GM23338 (cell line): ENCODE measurements at places on chromosomes 3 and 15. TPM values are rescaled to one million over a fixed set of nuclear protein-coding genes. Genes with fewer than 3 reads are reported as not detected.
A peak's percentile ranks its signal among the peaks of the same experiment; 100 is the strongest.

- no peak overlapping the region for H3K4me3 ChIP-seq
- H3K36me3 ChIP-seq, result no peaks in the 10 kb centered on the region
- DNase-seq, result no peak
- no peak overlapping the region for H3K27ac ChIP-seq
- peaks cover 15% of the 10 kb centered on the region for H3K4me1 ChIP-seq
- H3K27me3 ChIP-seq, result peaks cover 8% of the 10 kb centered on the region; the same call in 1 of the 2 replicates
Measured at GRCh38 chr15:78147566-78147965, 1.6 kb upstream of the IDH3A start.

- H3K4me3 ChIP-seq, result no peak overlapping the region
- H3K27ac ChIP-seq, result no peak overlapping the region
- DNase-seq, result no peak
- H3K27me3 ChIP-seq, result no peaks in the 10 kb centered on the region
Measured at GRCh38 chr3:20323307-20323927, 137.4 kb upstream of the SGO1 start.

GRCh38 chr3:120780977-120781376, 38.4 kb downstream of the GTF2E1 start:
- H3K27ac ChIP-seq, result no peak overlapping the region
- peaks cover 9% of the 10 kb centered on the region for H3K36me3 ChIP-seq
- H3K4me1 ChIP-seq, result no peaks in the 10 kb centered on the region
- no peak for DNase-seq
- no peak overlapping the region for H3K4me3 ChIP-seq

DNA sequence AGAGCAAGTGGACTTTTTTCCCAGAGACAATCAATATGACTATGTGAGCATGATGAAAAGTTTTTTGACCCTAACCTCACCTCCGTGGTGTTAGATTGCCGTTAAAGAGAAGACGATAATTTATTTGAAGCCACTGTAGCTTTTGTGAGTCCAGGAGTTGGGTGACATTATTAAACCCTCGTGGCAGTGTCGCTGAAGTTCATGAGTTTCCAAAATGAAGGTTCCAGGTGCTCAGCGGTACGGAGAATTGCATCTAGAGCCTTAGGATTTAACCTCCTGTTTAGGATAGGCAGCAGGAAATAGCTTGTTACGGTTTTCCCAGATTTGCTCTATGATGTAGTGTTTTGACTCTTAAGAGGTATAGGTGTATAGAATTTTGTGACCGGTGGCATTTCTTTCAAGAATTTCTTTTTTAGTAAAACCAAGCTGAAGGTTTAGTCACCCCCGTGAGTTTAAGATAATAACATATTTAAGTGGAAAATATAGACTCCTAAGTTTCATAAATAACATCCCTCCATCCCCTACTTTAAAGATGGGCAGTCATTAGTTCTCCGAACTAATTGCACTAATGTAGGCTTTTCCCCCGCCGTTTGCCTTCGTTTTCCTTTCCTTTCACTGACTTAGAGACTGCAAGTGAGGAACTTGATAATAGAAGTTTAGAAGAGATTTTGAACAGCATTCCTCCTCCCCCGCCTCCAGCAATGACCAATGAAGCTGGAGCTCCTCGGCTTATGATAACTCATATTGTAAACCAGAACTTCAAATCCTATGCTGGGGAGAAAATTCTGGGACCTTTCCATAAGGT, 2.0 kb downstream of the SMC4 start:
- H3K27ac ChIP-seq, result no peak overlapping the region
- no peaks in the 10 kb centered on the region for H3K27me3 ChIP-seq
- H3K4me1 ChIP-seq, result peaks cover 14% of the 10 kb centered on the region; the same call in 1 of the 2 replicates

DNA sequence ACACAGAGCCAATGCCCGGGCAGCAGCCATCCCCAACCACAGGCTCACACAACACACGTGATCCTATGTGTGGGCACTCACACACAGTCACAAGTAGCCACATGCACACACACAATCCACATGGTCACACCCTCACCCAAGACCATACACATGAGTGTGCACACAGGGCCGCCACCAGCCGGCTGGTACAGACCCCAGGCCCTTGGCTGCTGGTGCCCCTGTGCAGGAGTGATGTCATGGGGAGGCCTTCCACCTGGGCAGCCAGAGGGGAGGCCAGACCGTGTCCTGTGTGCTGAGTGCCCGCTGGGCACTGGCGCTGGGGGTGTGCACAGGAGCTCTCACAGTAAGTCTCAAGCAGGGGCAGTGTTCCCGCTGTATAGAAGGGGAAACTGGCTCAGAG, 36.9 kb downstream of the DNAJB8 start:
- no peaks in the 10 kb centered on the region for H3K36me3 ChIP-seq
- peaks cover 81% of the 10 kb centered on the region for H3K27me3 ChIP-seq
- H3K27ac ChIP-seq, result no peak overlapping the region
- H3K4me1 ChIP-seq, result peaks cover 29% of the 10 kb centered on the region
- no peak overlapping the region for H3K4me3 ChIP-seq

- no peaks in the 10 kb centered on the region for H3K36me3 ChIP-seq
- H3K4me1 ChIP-seq, result peaks cover 14% of the 10 kb centered on the region
- H3K27me3 ChIP-seq, result no peaks in the 10 kb centered on the region
- no peak overlapping the region for H3K4me3 ChIP-seq
- H3K27ac ChIP-seq, result no peak overlapping the region
Measured at GRCh38 chr15:74038707-74039655, 43.4 kb downstream of the GOLGA6A start.

GRCh38 chr15:95919460-95919859, 411.0 kb upstream of the NR2F2 start:
- peaks cover 1% of the 10 kb centered on the region; the same call in 1 of the 2 replicates for H3K27me3 ChIP-seq
- H3K27ac ChIP-seq, result no peak overlapping the region
- H3K36me3 ChIP-seq, result no peaks in the 10 kb centered on the region
- DNase-seq, result no peak

GRCh38 chr15:67107014-67107812, 41.8 kb downstream of the SMAD3 start:
- peaks cover 8% of the 10 kb centered on the region; the same call in 1 of the 2 replicates for H3K4me1 ChIP-seq
- peaks cover 8% of the 10 kb centered on the region for H3K36me3 ChIP-seq
- no peak overlapping the region for H3K27ac ChIP-seq
- DNase-seq, result no peak
- no peaks in the 10 kb centered on the region for H3K27me3 ChIP-seq

DNA sequence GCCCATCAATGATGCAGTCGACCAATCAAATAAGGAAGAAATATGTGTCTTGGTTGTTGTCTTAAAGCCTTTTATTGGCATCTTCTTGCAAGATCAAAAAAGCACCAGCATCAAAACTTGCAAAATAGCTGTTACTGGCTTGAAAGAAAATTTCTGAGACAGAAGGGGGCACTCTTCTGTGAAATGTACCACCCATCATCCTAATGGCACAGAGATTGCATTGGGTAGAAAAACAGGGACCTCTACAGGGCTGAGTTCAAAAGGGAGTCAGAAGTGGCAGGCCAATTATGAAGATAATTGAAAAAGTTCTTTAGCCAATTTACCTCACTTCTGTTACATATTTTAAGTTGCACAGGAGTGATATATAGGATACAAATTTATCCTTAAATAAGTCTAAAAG, 122.3 kb upstream of the GPR149 start:
- H3K27me3 ChIP-seq, result no peaks in the 10 kb centered on the region
- H3K4me1 ChIP-seq, result no peaks in the 10 kb centered on the region
- no peak overlapping the region for H3K27ac ChIP-seq
- peak; percentile 69 for DNase-seq
- no peaks in the 10 kb centered on the region for H3K36me3 ChIP-seq
- H3K4me3 ChIP-seq, result no peak overlapping the region

DNA sequence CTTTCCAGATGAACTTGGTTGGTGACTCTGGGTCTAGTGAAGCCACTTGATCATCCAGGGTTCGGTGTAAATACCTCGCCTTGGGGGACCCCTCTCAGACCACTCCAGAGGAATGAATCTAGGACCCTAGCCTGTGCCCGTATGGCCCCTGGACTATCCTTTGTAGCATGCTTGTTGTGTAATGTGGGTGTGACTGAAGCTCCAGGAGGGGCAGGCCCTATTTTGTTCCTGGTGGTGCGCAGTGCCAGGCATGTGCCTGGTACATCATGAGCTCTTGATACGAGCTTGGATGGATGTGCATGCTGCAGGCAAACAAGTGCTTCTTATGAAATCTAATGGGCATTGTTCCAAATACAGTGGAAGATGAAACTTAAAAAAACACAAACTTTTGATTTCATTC, 82.8 kb downstream of the EBLN2 start:
- no peak overlapping the region for H3K27ac ChIP-seq
- H3K36me3 ChIP-seq, result no peaks in the 10 kb centered on the region
- no peak for DNase-seq
- no peaks in the 10 kb centered on the region for H3K4me1 ChIP-seq

- H3K27me3 ChIP-seq, result no peaks in the 10 kb centered on the region
- peaks cover 3% of the 10 kb centered on the region; the same call in 1 of the 2 replicates for H3K4me1 ChIP-seq
- no peak for DNase-seq
- H3K27ac ChIP-seq, result no peak overlapping the region
Measured at GRCh38 chr15:67329984-67330733, 75.6 kb downstream of the IQCH start.

DNA sequence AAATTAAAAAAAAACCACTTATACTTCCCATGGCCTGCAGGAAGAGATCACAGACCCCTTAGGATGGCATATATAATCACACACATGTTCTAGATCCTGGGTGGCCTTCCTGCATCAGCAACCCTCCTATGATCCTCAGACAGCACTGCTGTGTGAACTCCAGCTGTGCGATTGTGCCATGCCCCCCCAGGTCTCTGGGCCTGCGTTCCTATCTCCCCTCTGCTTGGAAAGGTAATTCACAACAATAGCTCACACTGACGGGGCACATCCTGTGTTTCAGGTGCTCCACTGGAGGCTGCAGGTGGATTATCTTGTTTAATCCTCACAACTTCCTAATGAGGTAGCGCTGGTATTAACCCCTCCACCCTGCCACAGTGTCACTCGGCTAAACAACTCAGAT, 71.2 kb upstream of the GLCE start:
- H3K27ac ChIP-seq, result peak overlapping the region; percentile 89
- H3K27me3 ChIP-seq, result peaks cover 10% of the 10 kb centered on the region
- peak overlapping the region; percentile 42 for H3K4me3 ChIP-seq

DNA sequence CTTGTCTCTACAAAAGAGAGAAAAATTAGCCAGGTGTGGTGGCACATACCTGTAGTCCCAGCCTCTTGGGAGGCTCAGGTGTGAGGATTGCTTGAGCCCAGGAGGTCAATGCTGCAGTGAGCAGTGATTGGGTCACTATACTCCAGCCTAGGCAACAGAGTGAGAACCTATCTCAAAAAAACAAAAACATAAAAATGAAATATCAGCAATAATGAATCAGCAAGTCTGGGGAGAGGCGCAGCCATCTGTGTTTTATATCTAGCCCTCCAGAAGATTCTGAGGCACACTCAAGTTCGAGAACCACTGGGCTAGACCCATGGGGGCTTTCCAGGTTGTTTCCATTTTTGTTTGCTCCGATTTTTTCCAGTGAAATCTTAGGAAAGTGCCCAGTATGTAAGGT, 88.1 kb upstream of the BCL6 start:
- H3K4me3 ChIP-seq, result no peak overlapping the region
- no peak overlapping the region for H3K27ac ChIP-seq
- no peak for DNase-seq
- no peaks in the 10 kb centered on the region for H3K36me3 ChIP-seq
- no peaks in the 10 kb centered on the region for H3K27me3 ChIP-seq

- H3K4me1 ChIP-seq, result peaks cover 33% of the 10 kb centered on the region
- no peak overlapping the region for H3K27ac ChIP-seq
- no peak for DNase-seq
- H3K36me3 ChIP-seq, result no peaks in the 10 kb centered on the region
- H3K4me3 ChIP-seq, result no peak overlapping the region
Measured at GRCh38 chr3:179454887-179455286, 3.6 kb upstream of the GNB4 start.

DNA sequence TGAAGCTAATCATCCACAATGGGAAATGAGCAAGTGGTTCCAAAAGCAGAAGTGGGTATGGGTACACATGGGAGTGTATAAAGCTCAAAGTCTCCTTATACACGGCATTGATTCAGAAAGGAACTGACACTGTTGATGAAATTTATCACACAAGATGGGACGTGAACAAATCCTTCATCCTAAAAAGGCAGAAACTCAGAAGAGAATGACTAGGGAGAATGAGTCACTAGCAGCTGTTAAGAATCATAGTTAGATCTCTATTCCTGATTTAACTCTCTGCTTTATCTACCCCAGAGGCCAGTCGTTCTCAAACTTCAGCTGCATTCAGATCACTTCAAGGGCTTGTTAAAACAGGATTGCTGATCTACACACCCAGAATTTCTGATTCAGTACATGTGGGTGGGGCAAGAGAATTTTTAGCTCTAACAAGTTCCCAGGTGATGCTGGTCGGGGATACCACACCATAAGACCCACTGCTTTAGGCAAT, 97.7 kb upstream of the PHLDB2 start:
- H3K27ac ChIP-seq, result no peak overlapping the region
- H3K36me3 ChIP-seq, result peaks cover 7% of the 10 kb centered on the region; the same call in 1 of the 2 replicates
- H3K27me3 ChIP-seq, result no peaks in the 10 kb centered on the region
- no peak overlapping the region for H3K4me3 ChIP-seq
- no peak for DNase-seq

GRCh38 chr15:57761562-57761961, 55.0 kb downstream of the POLR2M start:
- H3K4me1 ChIP-seq, result no peaks in the 10 kb centered on the region
- H3K4me3 ChIP-seq, result no peak overlapping the region
- DNase-seq, result no peak
- no peak overlapping the region for H3K27ac ChIP-seq
- no peaks in the 10 kb centered on the region for H3K36me3 ChIP-seq

- no peaks in the 10 kb centered on the region for H3K27me3 ChIP-seq
- no peaks in the 10 kb centered on the region for H3K36me3 ChIP-seq
- no peak for DNase-seq
- no peaks in the 10 kb centered on the region; the same call in 1 of the 2 replicates for H3K4me1 ChIP-seq
Measured at GRCh38 chr3:107555359-107555758, 32.6 kb downstream of the BBX start.

GRCh38 chr3:147977001-147977400, 567.8 kb downstream of the ZIC1 start:
- H3K4me1 ChIP-seq, result no peaks in the 10 kb centered on the region
- H3K4me3 ChIP-seq, result no peak overlapping the region
- no peaks in the 10 kb centered on the region for H3K36me3 ChIP-seq
- H3K27ac ChIP-seq, result no peak overlapping the region
- no peak for DNase-seq
- H3K27me3 ChIP-seq, result no peaks in the 10 kb centered on the region

- no peak overlapping the region for H3K27ac ChIP-seq
- no peaks in the 10 kb centered on the region for H3K27me3 ChIP-seq
- no peak for DNase-seq
- no peaks in the 10 kb centered on the region for H3K4me1 ChIP-seq
- no peak overlapping the region for H3K4me3 ChIP-seq
Measured at GRCh38 chr3:190973771-190974170, 111.3 kb upstream of the GMNC start.

DNA sequence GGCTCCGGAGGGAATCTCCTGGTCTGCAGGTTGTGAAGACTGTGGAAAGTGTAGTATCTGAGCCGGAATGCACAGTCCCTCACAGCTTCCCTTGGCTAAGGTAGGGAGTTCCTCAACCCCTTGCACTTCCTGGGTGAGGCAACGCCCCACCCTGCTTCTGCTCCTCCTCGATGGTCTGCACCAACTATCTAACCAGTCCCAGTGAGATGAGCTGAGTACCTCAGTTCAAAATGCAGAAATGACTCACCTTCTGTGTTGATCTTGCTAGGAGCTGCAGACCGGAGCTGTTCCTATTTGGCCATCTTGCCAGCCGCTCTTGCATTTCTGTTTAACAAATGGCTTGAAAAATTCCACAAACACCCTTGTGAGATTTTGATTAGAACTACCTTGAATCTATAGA, 156.1 kb downstream of the STXBP5L start:
- no peaks in the 10 kb centered on the region for H3K4me1 ChIP-seq
- DNase-seq, result no peak
- no peaks in the 10 kb centered on the region for H3K27me3 ChIP-seq
- H3K4me3 ChIP-seq, result no peak overlapping the region

TP63 gene
- not detected in 2 replicates for total RNA-seq

COL6A5 gene
- 0.03 TPM in 1 of 2 replicates, not detected in the other for total RNA-seq

NR1I2 gene
- 3.9 and 4.4 TPM in 2 replicates for total RNA-seq

KBTBD12 gene
- 0.23 and 0.69 TPM in 2 replicates for total RNA-seq

DUSP7 gene
- 14.7 and 15.8 TPM in 2 replicates for total RNA-seq

CHDH gene
- 6.6 and 31.4 TPM in 2 replicates for total RNA-seq

TMEM212 gene
- total RNA-seq, result not detected in 2 replicates

SEMA7A gene
- total RNA-seq, result 11.2 and 14.1 TPM in 2 replicates

AMT gene
- total RNA-seq, result 32.8 and 39.9 TPM in 2 replicates
